ENCODE measurements at places on chromosomes 1 and 21. TPM values are rescaled to one million over a fixed set of nuclear protein-coding genes. Genes with fewer than 3 reads are reported as not detected.

Gene NPPB
- total RNA-seq: 119 TPM

DNA sequence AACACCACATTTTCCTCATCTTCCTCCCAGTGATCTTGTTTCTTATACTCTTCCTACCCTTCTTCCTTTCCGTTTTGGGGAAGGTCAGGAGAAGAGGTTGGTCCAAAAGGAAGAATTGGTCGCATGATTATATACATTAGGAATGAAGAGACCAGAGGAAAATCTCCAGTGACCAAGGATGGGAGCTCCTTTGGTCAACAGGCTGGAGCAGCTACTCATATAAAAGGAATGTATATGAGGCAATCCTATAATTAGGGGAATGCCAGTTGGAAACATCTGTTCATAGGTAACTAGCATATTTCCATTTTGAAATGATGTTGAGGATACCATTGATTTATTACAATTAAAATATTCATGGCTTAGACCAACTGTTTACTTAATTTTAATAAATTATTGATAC is 114.5 kb downstream of the LRRC40 start:
- DNase-seq: no peak

DNA sequence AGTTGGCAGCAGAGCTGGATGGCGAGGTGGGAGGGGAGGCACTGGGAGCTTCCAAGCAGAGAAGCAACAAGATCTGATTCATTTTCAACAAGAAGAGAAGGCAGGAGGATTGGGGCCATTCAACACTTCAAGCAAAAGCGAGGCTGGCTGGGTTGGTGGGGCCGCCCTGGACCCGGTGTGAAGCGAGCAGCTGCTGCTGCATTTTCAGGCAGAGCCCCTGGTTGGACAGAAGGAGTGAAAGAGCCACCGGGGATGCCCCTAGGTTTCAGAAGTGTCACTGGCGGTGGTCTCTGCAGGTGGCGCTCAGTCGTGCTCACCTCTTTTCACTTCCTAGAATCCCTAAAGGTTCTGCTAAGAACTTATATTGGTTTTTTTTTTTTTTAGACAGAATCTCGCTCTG is 18.0 kb downstream of the SLC2A7 start:
- no peak for DNase-seq

Gene TFF2
- total RNA-seq: not detected

Gene PPIAL4G
- total RNA-seq: not detected

Gene FRRS1
- 3.8 TPM for total RNA-seq

Gene BTBD19
- total RNA-seq: 3.5 TPM

DNA sequence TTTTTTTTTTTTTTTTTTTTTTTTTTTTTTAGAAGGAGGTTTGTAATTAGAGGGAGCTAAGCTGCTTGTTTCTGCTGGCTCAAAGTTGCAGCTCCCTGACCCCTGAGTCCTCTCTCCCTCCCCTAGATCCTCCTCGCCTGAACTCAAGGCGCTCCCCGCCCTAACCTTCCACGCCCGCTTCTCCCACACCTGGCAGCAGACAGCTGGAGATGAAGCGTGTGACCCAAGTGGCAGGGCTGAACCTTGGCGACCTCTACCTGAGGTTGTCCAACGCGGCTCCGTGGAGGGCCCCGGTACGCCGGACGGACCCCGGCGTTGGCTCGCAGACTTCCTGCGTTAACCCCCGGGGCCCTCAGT is 795 bp downstream of the NGF start:
- DNase-seq: no peak

- DNase-seq: no peak
Observed at GRCh38 chr1:228906223-228906860, 171.1 kb downstream of the RHOU start.

DNA sequence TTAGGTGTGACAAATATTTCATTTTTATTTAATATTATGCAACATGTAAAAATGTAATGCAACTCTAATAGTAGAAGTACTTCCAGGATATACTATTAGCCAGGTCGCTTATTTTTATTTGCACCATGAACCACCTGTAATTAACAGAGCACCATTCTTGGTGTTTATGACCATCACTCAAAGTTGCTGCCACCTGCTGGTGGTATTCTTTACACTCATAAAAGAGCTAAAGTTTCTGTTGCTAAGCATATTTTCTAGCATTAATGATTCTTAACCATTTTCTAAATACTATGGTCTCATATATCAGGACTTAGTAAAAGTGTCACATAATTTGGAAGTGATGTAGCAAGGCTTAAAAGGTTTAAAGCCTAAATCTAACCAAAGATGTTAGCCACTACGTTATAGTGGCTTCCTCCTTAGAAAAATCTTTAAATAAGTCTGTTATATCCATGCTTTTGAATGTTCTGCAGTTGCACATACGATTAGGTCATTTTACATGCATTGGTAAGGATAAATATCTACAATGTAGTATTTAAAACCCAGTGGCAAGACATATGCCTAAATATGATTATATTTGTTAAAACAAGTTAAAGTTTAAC is 244.5 kb downstream of the NEGR1 start:
- no peak for DNase-seq

Gene SPRR2D
- not detected for total RNA-seq

DNA sequence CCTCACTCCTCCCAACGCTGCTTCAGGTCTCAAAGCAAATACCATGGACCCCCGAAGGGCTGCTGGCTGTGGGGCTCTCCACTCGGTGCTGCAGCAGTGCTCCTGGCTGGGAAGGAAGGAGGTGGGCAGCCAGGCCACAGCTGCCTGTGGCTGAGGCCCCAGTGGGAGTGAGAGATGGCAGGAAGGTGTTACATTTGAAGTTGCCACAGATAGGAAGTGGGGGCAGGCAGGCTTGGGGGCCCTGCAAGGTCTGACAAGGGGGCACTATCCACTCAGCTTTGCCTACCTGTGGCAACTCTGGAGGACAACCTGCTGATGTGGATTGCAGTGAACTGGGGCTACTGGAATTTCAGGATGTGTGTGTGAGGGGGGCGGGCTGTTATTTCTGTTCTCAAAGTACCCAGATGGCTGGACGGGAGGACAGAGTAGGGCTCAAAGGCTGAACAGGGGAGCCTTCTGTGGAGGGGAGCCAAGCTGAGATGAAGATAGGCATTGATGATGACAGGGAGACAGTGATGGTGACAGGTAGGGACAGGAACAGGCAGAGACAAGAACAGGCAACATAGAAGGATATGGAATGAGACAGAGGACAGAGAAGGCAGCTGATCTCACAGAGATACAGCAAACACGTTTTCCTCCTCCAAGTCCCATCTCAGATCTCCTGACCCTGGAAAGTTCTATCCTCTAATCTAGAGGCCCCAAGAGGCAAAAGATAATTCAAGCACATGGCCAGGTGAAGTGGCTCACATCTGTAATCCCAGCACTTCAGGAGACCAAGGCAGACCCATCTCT is 1.8 kb downstream of the ZNF683 start:
- DNase-seq: no peak

DNA sequence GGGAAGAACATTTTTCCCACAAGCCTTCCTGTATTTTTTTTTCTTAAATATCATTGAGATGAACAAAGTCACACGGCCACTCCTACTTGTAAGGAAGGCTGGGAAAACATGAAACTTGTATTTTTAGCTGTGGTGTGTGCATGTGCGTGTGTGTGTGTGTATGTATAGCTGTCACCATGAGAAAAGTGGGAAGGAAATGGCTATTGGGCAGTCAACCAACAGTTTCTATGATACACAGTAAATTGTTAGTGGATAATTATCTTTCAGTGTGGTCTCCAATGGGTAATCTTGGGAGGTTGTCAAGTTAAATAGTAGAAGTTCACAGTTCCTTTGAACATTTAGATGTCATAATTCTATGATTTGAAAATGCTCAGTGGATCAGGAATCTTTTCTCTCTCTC is 132.7 kb upstream of the USP24 start:
- DNase-seq: no peak

GRCh38 chr1:204563307-204563706 is 47.1 kb downstream of the MDM4 start:
- no peak for DNase-seq

All from left ventricle myocardium inferior (tissue), 1 donor.